ENCODE measurements at places on chromosomes 12 and 14.
A peak's percentile ranks its signal among the peaks of the same experiment; 100 is the strongest.

DNA sequence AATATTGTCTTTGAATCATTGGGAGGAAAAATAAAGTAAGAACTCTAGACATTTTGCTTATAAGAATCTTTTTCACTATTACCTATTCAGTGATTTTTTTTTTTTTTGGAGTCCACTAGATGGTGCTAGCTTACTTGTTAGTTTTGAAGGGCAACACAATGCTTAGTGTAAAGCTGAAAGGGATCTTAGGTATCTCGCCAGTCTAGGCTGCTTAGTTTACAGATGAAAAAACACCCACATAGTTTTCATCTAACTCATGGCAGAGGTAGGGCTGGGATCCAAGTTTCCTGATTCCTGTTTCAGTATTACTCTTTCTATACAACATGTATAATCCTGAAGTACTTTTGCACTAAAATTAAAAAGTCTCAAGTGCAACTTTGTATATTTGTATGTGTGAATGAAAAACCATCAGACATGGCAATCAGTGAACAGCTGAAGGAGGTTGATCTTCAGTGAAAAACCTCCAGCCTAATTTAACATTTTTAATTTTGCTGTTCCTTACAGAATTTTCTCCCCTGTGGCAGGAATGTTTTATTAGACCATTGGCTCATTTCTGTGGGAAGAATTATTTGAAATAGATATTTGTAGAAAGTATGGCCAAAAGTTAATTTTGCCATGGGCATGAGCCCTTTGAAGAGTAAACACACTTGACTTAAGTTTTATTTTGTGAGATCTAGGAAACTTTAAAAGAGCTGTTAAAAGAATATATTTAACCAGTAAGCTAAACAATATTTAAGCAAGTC is 40.7 kb downstream of the LRRIQ1 start:
- DNase-seq = no peak

DNA sequence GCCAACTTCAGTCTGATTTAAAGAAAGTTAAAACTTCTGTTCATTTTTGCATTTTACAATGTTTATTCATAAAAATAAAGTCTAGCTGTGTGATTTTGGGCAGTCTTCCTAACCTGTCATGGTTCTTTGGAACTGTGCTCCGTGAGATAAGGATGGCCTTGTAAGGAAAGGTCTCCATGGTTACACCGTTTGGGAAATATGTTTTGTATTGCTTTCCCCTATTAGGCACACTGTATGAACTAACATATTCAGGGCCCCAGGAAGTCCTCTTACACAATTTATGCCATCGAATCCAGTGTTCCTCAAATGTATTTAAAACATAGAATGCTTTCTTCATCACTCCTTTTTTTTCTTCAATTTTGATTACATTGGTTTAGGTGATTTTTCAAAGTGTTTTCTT is 54.5 kb downstream of the APAF1 start:
- no peak for DNase-seq

DNA sequence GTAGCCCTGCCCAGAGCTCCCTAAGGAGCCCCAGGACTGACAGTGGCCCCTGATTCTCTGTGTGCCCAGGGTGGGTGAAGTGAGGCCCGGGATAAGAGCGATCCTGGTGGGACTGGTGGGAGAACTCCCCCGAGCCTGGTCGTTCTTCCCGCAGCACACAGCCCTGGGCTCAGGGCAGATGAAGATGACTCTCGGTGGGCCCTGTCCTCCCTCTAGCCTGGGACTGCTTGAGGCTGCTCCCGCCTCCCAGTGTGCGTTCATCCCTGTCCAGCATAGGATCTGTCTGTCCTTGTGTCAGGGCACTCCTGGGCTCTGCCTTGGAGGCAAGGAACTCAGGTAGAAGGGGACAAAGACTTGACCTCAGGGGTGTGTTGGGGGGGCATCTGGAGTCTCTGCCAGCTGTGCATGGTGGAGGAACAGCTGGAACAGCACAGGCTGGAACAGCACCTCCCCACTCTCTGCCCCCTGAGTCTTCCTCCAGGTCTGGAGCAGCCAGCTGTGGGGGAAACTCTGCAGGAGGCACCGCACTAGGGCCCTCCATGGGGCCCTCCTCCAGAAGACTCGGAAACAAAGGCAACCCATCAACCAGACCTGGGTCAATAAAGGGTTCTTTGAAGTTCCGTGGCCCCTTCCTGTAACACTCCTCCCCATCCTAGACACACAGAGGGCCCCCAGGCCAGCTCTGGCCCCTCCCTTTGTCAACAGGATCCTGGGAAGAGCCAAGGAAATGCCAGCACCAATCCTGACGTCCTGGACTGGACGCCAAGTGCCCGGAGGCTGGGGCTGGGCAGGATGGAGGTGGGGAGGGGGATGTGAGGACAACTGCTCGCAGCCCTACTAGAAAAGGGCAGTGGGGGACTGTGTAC is 15.9 kb downstream of the FAIM2 start:
- DNase-seq = no peak

- DNase-seq = no peak
These were observed 11.0 kb downstream of the PRPH start for GRCh38 chr12:49305762-49306510.

GRCh38 chr12:113407931-113408600 is 4.4 kb upstream of the SDS start:
- no peak for DNase-seq

- DNase-seq = no peak
These were observed 318.8 kb downstream of the NRXN3 start for GRCh38 chr14:78488938-78489337.

- DNase-seq = no peak
These were observed 74.1 kb downstream of the HECTD4 start for GRCh38 chr12:112308161-112308560.

- DNase-seq = peak; percentile 63
These were observed 84.1 kb upstream of the RESF1 start for GRCh38 chr12:31874961-31875608.

DNA sequence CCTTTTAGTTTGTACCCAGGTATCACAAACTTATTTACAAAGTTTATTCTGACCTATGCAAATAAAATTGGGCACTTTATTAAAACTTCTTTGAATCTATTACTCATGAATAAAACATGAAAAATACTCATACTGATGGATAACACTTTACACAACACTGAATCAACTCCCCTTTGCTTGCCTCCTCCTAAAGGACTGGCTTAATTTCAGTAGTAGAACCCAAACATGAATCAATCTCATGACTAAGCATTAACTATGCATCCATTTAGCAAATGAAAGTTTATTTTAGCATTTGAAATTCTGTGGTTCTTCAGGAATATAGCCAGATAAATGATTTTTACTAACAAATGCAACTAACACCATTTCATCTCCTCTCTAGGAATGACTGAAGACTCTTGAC is 32.4 kb downstream of the DENND5B start:
- no peak for DNase-seq

DNA sequence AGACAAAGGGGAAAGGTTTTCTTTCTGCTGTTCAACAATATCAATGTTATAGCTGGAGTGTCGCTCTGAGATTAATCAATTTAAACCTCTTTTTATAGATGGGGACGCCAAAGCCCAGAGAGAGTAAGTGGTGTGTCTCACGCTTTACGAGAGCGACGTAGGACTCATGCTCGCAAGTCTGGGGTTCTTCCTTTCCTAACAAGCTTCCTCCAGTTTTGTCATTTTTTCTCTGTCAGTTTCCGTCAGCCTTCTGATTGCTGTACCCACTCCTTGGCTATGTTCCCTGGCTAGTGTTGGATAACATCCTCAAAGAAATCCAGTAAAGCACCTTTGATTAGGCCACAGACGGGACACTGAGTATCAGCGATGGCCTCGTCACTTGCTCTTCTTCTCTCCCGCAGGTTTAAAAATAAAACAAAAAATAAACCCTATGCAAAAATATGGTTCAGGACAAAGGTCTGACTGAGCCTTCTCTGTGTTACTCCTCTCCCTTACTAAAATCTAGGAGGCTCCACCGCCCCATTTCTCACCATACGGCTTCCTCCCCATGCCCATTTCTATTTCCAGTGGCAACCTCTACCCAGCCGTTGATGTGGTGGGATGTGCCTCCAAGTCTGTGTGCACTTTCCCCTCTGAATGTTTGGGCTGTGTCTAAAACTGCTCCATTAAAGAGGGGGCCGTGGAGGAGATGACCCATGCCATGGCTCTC is 172.7 kb upstream of the PARP11 start:
- DNase-seq = no peak

DNA sequence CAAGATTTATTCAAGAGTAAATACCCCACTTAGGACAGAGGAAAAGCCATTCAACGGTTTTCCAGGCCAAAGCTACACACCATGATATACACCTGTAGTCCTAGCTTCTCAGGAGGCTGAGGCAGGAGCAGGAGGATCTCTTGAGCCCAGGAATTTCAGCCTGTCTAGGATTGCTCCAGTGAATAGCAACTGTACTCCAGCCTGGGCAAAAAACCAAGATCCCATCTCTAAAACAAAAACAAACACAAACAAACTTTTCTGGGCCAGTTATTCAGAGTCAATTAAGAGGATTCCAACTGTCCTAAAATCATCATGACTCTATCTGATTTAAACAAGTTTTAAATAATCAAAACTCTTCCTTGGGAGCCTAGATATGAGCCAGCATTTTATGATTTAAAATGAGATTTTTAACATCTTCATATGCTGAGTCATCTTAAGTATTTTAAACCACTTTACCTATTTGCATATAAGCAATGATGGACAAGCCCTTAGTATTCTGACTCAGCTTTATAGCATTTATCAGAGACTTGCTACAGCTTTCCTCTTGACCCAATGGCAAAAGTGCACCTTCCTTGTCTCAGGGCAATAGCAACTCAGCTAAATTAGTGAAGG is 77.1 kb downstream of the KCNMB4 start:
- DNase-seq = no peak

DNA sequence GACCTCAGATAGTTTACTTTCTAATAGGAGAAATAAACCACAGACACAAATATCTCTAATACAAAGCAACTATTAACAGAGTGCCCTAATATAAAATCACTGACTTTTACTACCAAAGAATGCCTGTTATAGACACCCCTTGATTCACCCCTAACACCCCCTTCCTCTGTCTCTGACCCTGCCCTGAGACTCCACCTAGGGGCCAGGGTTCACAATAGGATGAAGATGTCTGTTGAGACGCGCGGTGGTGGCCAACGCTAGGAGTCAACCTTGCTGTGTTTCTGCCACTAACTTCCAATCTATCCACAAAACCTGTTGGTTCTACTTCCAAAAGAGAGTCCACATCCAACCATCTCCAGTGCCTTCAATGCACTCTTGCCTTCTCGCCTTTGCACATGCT is 10.9 kb upstream of the TC2N start:
- no peak for DNase-seq

- no peak for DNase-seq
These were observed 57.8 kb upstream of the NAP1L1 start for GRCh38 chr12:76142305-76142704.

DNA sequence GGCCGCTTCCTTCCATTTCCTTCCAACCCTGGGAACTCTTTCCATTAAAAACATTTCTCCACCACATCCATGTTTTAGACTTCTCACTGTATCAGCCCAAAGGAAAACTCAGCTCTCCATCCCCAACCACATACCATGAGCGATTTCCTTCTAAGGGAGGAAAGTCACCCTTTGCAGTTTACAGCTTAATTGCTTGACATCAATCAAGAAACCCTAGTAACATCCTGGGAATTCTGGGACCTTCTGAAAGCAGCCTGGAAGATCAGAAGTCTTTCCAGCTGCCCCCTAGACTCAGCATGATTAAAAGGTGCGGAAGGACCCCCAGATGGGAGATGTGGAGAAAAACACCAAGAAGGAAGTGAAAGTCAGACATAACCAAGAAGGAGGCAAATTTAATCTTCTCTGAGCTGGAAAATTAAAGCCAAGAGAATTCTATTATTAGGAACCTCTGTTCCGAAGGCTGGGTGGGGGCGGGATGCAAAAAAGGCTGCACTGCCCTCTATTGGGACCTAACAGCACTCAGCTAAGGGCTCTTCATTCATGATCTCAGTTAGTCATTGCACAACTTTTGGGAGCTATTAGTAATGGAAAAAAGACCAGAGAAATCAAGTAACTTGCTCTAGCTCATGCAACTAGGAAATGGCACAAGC is 73.3 kb upstream of the PLXNC1 start:
- no peak for DNase-seq

- DNase-seq = no peak
These were observed 4.3 kb upstream of the PTGDR start for GRCh38 chr14:52263190-52263589.

GRCh38 chr12:120010661-120011230 is 21.7 kb downstream of the BICDL1 start:
- no peak for DNase-seq

DNA sequence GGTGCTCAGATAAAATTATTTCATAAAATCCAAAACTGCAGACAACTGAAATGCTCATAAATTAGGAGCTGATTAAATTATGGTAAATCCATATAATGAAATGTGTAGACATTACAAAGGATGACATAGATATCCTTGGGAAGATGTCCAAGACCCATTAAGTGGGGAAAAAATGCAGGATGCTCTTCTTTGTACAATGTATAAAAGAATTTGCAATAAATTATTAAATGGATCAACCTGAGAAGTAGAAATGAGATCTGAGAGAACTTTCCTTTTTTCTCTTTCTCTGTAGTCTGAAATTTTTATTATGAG is 336.4 kb upstream of the E2F7 start:
- DNase-seq = no peak

DNA sequence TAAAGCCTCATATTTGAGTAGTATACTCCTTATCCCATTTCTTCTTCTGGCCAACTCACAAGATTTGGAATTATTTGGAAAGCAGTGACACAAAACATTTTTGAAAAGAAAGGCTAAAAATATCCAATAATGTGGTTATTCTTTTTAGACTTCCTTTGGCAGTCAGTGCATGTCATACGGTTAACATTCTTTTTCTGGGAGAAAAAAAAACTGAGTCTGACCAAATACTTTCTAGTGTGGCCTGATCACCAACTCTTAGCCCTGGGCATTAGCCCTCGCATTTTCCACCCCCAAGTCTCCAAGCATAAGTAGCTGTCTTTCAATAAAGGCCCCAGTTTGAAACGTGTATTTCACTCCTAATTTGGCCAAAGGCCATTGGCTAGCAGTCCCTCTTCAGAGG is 5.9 kb downstream of the RASSF3 start:
- DNase-seq = no peak
